ENCODE measurements at places on chromosomes 7 and 10. TPM values are rescaled to one million over a fixed set of nuclear protein-coding genes. Genes with fewer than 3 reads are reported as not detected.

Gene MMRN2
- total RNA-seq, result not detected

Gene BICC1
- not detected for total RNA-seq

Gene C10orf53
- total RNA-seq, result not detected

Gene FBXW4
- total RNA-seq, result 39.3 TPM

Gene ASAH2
- total RNA-seq, result 2.3 TPM

Gene LIPM
- total RNA-seq, result not detected

Gene SOSTDC1
- not detected for total RNA-seq

All from activated CD8-positive, alpha-beta T cell treated with anti-CD3 and anti-CD28 coated beads, Interleukin-2, amount 10 ng/mL, durations not matched to agents 7 days and 5 days (primary cell).